ENCODE measurements at places on chromosomes 2 and 18.

- DNase-seq = no peak
Measured at GRCh38 chr2:112159454-112159921, 21.3 kb downstream of the FBLN7 start.

- no peak for DNase-seq
Measured at GRCh38 chr2:165804719-165805118, 10.7 kb upstream of the GALNT3 start.

GRCh38 chr18:46542545-46542944 is 114.5 kb downstream of the LOXHD1 start:
- DNase-seq = no peak

DNA sequence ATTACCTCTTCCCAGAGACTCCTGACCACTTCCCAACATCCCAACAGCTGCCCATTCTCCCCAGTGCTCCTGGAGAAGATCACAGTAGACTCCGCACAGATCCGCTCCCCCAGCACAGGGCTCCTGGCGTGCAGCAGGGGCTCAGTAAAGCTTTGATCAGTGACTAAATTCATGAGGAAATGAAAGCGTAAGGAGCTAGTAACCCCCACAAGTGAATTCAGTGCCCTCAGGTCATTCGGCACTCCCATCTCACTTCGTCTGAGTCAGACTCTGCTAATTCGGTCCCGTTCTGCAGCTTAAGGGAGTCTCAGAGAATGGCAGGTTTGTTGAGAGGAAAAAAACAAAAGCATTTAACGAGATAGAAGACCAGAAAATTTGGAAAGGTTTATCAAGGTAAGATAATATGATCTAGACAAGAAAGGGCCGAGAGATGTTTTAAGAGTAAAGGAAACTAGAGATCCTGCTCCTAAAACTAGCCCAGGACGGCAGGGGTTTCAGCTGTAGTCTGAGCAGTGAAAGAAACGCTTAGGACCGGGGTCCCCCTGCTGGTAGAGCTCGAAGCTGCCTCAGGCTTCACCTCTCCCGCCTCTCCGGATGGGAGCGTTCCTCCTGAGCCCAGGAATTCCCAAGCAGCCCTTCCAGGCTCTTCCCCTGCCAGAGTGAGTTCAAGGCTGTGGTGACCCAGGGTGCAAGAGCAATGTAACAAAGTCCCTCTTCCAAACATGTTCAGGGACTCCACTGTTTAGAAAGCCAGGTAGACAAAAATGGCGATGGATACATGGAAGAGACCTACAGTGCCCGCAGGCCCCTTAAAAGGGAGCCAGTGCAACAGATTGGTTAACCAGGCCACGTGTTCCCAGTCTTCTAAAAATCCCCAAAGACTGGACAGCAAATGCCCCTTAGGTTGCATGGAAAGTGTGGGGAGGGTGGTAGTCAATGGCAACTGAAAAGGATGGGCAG is 127.3 kb downstream of the DNER start:
- peak; percentile 4 for DNase-seq

DNA sequence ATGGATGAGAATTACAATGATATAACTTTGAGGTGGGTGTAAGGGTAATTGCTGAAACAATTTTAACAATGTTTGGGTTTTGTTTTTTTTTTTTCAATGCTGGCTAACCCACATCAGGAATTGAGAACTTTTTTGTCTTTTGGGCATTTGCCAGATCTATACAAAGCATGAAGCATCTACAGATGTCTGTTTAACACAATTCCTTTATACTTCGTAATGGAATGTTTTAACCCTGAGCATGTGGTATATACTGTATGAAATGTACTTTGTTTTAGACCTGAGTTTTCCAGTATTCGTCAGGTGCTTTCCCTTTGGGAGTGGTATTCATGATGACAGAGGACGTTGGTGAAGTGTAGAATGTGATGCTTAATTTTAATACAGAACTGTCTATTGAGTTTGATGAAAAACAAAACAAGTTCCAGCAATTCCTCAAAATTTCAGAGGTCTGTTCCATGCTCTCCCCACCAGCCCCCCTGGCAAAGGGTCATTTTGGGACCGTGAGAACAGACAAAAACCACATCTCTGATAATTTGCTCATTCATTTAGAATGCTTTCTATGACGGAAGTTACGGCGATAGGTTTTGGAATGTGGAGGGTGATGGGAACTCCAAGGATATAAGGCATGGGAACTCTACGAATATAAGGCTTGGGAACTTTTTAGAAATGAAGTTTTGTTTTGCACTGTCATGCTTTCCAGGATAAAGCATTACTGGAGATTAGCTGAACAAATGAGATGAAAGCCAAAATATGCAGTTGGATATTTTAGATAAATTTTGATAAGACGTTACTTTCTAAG is 14.1 kb downstream of the LIMS1 start:
- DNase-seq = no peak

- DNase-seq = no peak
Measured at GRCh38 chr2:97738179-97739019, 25.0 kb downstream of the ZAP70 start.

GRCh38 chr18:36307513-36307912 is 10.0 kb downstream of the FHOD3 start:
- no peak for DNase-seq

DNA sequence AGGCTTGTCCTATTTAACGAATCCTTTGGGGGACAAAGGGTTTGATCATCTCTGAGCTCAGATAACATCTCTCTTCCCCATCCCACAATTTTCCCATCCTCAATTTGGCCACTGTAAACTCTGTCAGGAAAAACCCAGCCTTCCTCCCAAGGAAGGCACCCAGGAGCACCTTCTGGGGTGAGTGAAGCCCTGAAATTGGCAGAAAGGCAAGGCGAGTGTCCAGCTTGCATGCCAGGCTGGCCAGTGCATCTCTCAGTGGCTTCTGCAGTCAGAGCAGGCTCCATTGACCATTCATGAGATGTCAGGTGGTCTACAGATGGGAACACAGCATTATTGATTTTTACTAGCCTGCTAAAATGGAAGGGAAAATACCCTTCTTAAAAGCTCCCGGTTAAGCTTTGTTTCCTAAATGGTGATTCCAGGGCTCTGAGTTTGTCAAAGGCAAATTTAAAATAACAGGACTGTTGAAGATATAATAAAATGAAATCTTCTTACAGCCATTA is 83.2 kb upstream of the BOD1L2 start:
- DNase-seq = no peak

DNA sequence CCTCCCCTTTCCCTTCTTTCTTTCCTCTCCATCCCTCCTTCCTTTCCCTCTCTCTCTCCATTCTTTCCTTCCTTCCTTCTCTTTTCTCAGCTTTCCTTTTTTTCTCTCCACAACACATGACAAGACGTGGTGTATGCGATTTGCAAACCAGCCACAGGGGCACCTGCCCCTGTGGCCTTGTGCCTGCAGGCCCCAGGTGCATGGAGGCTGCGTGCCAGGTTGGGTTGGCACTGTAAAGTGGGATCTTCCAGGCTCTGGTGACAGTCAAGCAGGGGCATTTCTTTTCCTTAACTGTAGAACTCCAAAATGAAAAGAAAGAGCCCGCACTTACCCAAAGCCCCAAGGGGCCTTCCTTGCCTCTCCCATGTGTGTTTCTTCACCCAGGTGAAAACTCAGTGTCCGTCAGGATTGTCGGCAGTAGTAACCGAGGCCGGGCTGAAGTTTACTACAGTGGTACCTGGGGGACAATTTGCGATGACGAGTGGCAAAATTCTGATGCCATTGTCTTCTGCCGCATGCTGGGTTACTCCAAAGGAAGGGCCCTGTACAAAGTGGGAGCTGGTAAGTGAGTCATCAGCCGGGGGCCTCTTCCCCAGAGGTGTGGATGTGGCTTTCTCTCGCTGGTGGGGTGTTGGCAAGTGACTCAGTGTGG is 50.9 kb downstream of the MARCO start:
- DNase-seq = no peak

GRCh38 chr2:119240311-119241204 is 16.9 kb downstream of the STEAP3 start:
- peak; percentile 73 for DNase-seq

Data from COR-L47 (cell line).